ENCODE measurements at places on chromosomes 6 and 20.

DNA sequence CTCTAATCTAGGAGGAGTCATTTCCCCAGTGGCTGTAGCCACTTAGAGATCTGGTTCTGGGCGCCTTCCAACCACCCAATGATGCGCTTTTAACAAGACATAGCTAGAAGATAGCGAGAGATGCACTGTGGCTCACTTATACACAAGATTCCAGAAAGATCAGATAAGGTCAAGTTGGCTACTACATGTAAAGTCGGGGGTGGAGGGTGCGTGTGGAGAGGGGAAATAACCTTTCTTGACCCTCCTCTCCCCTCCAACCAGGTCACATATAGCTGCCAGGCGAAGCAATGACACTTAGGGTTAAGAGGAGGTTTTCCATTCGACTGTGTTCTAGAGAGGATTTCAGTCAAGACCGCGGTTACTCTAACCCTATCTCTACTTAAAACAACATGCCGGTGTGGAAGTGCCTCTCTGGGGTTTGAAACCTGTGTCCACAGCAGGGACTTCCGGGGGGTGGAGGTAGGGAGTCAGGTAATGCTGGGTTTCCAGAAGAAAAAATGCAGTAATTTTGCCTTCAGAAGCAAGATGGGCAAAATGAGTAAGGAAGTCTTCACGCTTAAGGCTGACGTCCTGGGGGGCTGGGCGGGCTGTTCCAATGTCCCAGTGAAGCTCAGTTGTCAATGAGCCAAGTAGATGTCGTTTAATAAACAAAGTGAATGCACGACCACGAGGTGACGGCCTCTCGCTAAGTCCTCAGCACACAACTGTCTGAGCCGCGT lies 1.8 kb upstream of the SIM1 start:
- no peak overlapping the region for H3K27ac ChIP-seq
- no peak for DNase-seq
- H3K27me3 ChIP-seq, result peaks cover 100% of the 10 kb centered on the region
- H3K36me3 ChIP-seq, result no peaks in the 10 kb centered on the region
- peaks cover 7% of the 10 kb centered on the region for H3K4me1 ChIP-seq

GRCh38 chr6:56905378-56905777 lies 49.5 kb upstream of the BEND6 start:
- no peak for DNase-seq
- H3K4me3 ChIP-seq, result no peak overlapping the region
- no peaks in the 10 kb centered on the region for H3K27me3 ChIP-seq
- no peaks in the 10 kb centered on the region for H3K36me3 ChIP-seq

GRCh38 chr6:108152446-108152845 lies 13.4 kb upstream of the NR2E1 start:
- H3K4me3 ChIP-seq, result no peak overlapping the region
- no peak for DNase-seq

DNA sequence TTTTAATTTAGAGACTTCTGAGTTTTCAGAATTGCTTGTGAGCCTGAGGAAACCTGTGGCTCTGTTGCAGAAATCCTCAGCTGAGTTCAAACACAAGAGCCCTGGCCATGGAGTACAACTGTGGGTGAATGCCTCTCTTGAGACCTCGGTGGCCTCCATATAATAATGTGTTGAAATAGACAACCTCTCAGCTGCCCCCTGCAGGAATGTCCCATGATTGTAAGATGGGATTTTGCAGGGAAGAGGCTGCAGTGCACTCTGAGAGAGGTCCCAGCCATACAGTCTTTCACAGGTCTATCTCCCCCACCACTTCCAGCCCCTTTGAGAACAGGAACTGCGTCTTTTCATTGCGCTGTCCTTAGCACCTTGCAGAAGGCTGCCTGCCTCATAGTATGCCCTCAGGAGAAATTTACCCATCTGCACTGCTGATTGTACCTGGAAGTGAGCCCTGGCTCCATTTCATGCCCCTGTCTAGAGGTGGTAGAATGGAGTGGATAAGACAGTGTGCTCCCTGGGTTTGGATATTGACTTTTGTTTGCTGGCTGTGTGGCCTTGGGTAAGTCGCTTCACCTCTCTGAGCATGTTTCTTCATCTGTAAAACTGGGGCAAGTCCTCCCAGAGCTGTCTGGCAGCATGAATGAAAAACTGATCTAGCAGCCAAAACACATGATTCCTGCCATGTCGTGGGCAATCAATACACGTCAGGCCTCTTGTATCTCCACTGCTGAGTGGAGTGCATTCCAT lies 16.8 kb upstream of the CDH22 start:
- DNase-seq, result no peak
- H3K27ac ChIP-seq, result no peak overlapping the region
- H3K27me3 ChIP-seq, result peaks cover 67% of the 10 kb centered on the region
- H3K4me1 ChIP-seq, result no peaks in the 10 kb centered on the region
- H3K36me3 ChIP-seq, result no peaks in the 10 kb centered on the region
- H3K4me3 ChIP-seq, result no peak overlapping the region

- H3K4me1 ChIP-seq, result peaks cover 3% of the 10 kb centered on the region
- H3K27me3 ChIP-seq, result no peaks in the 10 kb centered on the region
- no peak overlapping the region for H3K4me3 ChIP-seq
- no peaks in the 10 kb centered on the region for H3K36me3 ChIP-seq
- DNase-seq, result no peak
Measured at GRCh38 chr6:42013134-42013516, 37.2 kb upstream of the TAF8 start.

GRCh38 chr6:52718550-52718949 lies 44.7 kb downstream of the GSTA2 start:
- no peaks in the 10 kb centered on the region for H3K4me1 ChIP-seq
- no peak for DNase-seq

- H3K4me3 ChIP-seq, result peak overlapping the region; percentile 66
- H3K27ac ChIP-seq, result no peak overlapping the region
- H3K4me1 ChIP-seq, result no peaks in the 10 kb centered on the region
- H3K27me3 ChIP-seq, result no peaks in the 10 kb centered on the region
- H3K36me3 ChIP-seq, result no peaks in the 10 kb centered on the region
Measured at GRCh38 chr20:29497261-29497671, 1760.2 kb upstream of the DEFB115 start.

DNA sequence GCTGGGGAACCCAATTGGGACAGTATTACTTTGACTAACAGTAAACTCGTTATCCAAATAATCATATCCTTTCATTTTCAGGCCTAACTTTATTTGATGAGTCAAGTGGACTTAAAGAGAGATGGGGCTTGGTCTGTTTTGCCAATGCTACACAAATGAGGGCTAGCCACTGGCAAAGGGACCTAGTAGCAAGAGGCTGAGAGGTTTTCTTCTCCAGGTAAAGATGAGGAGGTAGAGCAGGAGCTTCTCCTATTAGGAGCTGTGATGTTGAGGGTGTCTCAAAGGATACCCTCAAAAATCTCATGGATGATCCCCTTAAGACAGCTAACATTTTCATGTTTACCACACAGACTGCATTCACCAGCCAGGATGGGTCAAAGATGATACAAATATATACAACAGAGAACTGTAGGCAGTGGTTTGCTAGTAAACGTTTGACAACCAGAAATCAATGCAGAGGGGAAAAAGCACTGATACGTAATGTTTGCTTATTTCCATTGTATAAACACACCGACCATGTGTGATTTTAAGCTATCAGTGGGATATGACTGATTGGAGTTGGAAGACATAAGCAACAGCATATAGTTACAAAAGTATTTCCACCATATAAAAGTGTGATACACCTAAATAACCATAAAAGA lies 153.3 kb downstream of the IBTK start:
- H3K27ac ChIP-seq, result no peak overlapping the region
- no peaks in the 10 kb centered on the region for H3K4me1 ChIP-seq
- no peaks in the 10 kb centered on the region for H3K36me3 ChIP-seq

DNA sequence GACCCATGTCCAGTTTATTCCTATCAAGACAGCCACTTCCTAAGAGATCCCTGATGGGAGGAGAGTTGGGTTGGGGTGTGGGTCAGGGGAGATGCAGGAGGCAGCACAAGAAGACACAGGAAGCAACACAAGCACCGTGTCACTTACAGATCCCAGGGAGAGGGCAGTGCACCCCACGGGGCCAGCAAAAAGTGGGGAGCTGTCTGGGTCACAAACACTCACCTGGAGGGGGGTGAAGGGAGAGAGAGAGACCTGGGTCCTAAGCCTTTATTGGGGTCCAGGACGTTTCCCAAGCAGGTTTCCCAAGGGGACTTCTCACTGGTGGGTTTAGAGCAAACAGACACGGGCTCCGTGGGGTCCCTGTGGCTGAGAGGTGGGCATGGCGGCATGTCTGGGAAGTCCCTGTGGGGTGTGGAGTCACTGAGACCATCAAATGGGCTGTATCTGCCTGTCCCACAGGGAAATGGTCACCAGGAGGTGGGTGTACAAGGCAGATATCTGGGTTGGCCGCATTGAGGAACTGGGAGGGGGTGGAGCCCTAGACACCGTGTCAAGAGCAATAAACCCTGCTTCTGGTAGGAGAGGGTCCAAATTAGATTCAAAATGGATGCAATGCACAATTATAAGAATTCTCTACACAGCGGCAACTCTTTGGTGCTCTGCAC lies 1.6 kb upstream of the CD93 start:
- no peaks in the 10 kb centered on the region for H3K4me1 ChIP-seq
- H3K27me3 ChIP-seq, result no peaks in the 10 kb centered on the region
- DNase-seq, result no peak

DNA sequence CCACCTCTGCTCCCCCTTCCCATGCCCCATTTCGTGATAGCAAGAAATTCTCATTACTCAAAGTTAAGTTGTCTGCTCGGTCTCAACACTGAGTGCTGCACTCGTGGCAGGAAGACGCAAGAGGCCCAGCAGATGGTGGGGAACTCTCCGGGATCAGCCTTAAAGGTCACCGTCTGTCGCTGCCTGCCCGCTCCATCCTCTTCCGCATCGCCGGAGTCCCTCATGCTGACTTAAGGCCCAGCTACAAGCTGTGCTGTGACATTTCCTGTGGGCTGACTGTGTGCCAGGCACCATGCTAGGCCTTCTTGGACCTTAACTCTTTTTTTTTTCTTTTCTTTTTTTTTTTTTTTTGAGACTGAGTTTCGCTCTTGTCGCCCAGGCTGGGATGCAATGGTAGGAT lies 17.8 kb downstream of the GRM4 start:
- no peak for DNase-seq
- H3K36me3 ChIP-seq, result no peaks in the 10 kb centered on the region
- no peak overlapping the region for H3K27ac ChIP-seq
- peaks cover 25% of the 10 kb centered on the region for H3K27me3 ChIP-seq
- H3K4me3 ChIP-seq, result no peak overlapping the region

- H3K4me3 ChIP-seq, result no peak overlapping the region
- no peak overlapping the region for H3K27ac ChIP-seq
- DNase-seq, result no peak
Measured at GRCh38 chr6:84065693-84066290, 32.2 kb downstream of the MRAP2 start.

DNA sequence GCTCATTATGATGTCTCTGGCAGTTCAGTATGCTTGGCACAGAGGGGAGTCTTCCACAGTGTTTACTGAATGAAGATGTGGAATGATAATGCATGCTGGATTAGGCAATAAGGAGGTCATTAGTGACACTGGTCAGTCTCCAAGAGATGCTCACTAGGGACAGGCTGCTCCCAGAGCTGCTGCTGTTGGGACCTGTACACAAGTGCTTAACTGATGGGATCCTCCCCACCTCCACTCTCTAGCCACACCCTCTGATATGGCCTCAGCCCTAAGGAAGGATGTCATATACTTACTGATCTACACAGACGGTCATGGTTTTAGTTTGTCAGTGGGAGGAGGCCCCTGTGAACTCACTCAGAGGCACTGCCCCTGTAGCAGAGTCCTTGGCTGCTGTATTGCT lies 73.4 kb downstream of the MYB start:
- no peak overlapping the region for H3K4me3 ChIP-seq
- H3K27me3 ChIP-seq, result no peaks in the 10 kb centered on the region
- H3K27ac ChIP-seq, result peak overlapping the region; percentile 88

- H3K4me3 ChIP-seq, result no peak overlapping the region
- no peak for DNase-seq
- no peaks in the 10 kb centered on the region for H3K4me1 ChIP-seq
- no peaks in the 10 kb centered on the region for H3K36me3 ChIP-seq
- H3K27me3 ChIP-seq, result no peaks in the 10 kb centered on the region
Measured at GRCh38 chr6:122620428-122620827, 10.2 kb downstream of the PKIB start.

DNA sequence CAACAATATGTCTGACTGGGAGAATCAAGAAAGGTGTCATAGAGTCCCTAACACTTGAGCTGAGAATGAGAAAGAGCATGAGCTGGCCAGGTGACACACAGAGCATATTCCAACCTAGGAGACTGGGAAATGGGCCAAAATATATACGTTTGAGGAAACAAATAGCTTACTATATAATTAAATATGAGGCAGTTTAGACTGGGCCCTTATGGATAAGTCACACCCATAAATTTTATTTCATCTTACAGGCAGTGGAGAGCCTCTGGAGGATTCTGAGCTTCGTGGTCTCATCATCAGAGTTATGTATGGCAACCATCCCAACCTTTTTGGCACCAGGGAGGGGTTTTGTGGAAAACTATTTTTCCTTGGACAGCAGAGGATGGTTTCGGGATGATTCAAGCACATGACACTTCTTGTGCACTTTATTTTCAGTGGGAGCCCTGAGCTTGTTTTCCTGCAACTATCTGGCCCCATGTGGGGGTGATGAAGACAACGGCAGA lies 12.9 kb upstream of the NQO2 start:
- H3K27me3 ChIP-seq, result no peaks in the 10 kb centered on the region
- H3K36me3 ChIP-seq, result no peaks in the 10 kb centered on the region
- H3K27ac ChIP-seq, result peak overlapping the region; percentile 97

GRCh38 chr6:163776196-163776905 lies 361.8 kb downstream of the QKI start:
- H3K27ac ChIP-seq, result no peak overlapping the region
- H3K27me3 ChIP-seq, result no peaks in the 10 kb centered on the region
- no peaks in the 10 kb centered on the region for H3K4me1 ChIP-seq
- no peaks in the 10 kb centered on the region for H3K36me3 ChIP-seq
- DNase-seq, result no peak

Data from transverse colon (tissue), 4 donors.